ENCODE measurements at places on chromosomes 12 and 14. TPM values are rescaled to one million over a fixed set of nuclear protein-coding genes. Genes with fewer than 3 reads are reported as not detected.

Gene GALNT16
- 2.2 TPM for total RNA-seq

Gene SAMD15
- 1.4 TPM for total RNA-seq

Gene GUCY2C
- not detected for total RNA-seq

Gene LRRIQ1
- total RNA-seq, result 0.92 TPM

DNA sequence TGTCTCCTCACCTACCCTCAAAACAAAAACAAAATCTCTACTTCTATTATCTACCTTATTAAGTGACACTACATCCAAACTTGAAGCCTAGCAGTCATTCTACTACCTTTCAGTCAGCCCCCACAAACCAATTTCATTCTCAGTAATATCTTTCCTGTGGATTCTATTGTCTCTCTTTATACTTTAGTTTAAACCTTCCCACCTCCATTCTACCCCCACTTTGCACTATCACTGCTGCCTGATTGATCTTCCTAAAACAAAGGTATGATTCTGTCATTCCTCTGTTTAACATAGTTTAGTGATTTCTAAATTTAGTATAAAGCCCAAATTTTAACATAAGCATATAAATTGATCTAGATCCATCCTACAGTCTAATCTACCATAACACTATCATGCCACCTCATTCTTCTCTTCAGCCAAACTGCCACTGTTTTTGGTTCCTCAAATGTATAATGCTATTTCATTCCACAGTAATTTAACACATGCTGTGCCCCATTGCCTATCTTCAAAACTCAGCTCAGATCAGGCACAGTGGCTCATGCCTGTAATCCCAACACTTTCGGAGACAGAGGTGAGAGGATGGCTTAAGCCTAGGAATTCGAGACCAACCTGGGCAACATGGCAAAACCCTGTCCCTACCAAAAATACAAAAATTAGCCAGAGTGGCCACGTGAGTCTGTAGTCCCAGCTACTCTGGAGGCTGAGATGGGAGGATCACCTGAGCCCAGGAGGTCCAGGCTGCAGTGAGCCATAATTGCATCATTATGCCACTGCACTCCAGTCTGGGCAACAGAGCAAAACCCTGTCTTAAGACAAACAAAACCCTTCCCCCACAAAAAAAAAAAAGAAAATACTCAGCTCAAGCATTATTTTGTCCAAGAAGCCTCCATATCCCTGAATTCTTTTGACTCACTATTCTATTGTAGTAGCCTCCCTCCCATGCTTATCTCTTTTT lies 3.1 kb upstream of the STRN3 start:
- no peak for DNase-seq

GRCh38 chr12:95487024-95487423 lies 13.1 kb downstream of the METAP2 start:
- DNase-seq, result no peak

DNA sequence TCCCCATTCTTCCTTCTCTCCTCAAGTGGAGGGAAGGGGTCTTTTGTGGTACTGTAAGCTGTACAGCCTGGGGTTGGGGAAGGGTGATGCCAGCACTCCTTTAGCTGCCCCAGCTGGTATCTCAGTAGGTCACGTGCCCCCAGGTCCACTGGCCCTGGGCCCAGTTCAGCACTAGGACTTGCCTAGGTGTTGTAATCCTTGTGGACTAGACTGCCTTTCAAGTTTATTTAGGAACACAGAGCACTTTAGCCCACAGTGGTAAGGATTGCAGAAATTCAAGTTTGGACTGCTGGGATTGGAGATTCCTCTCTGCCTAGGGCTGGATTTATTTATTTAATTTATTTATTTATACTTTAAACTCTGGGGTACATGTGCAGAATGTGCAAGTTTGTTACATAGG lies 569.6 kb downstream of the AACS start:
- DNase-seq, result peak; percentile 61

DNA sequence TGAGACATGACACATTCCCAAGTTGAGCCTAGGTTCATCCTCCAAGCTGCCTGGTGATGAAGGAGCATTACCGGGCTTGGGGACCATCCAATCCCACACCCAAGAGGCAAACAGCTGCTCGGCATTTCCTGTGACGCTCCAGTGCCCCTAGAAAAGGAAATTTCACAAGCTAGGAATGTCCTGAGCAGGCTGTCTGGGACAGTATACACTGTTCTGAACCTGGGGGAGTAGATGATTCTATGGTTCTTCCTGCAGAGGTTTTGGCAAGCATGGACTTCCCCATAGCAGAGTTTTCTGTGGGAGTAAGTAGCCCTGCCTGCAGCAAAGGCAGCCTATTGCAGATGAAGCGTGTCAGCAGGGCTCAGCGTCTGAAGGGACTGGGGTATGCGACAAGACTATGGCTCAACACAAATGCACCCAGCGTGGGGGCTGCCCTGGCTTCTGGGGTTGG lies 47.4 kb upstream of the SRSF5 start:
- no peak for DNase-seq

Gene CPNE6
- total RNA-seq, result not detected

GRCh38 chr14:24673534-24674203 lies 39.7 kb upstream of the GZMB start:
- peak; percentile 29 for DNase-seq

DNA sequence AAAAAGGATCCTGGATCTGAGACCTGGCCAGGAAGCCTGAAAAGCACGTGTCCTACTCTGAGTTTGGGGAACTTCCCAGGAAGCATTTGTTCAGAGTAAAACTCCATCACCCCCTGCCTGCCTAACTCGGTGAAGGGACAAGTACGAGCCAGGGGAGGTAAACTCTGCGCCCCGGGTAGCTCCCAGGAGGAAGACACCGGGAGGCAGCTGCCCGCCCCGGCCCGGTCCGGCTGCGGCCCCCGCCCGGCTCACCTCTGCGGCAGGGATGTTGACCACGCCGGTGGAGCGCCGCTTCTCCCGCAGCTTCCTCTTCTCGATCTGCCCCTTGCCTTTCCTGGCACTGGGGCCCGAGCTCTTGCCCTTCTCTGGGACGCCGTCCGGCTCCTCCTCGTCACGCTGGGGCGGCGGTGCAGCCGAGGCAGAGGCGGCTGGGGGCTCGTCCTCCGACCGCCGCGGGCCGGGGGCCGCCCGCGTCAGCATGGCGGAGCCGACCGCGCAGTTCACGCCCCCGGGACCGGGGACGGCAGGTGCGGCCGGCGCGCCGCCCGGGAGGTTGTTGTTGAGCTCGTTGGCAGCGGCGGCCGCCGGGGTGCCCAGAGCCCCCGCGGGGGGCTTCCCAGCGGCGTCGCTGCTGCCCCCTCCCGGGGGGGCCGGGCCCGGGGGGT lies 1.2 kb downstream of the PAWR start:
- DNase-seq, result peak; percentile 49

Gene COPS7A
- 32.9 TPM for total RNA-seq

Gene ACOT6
- total RNA-seq, result not detected

DNA sequence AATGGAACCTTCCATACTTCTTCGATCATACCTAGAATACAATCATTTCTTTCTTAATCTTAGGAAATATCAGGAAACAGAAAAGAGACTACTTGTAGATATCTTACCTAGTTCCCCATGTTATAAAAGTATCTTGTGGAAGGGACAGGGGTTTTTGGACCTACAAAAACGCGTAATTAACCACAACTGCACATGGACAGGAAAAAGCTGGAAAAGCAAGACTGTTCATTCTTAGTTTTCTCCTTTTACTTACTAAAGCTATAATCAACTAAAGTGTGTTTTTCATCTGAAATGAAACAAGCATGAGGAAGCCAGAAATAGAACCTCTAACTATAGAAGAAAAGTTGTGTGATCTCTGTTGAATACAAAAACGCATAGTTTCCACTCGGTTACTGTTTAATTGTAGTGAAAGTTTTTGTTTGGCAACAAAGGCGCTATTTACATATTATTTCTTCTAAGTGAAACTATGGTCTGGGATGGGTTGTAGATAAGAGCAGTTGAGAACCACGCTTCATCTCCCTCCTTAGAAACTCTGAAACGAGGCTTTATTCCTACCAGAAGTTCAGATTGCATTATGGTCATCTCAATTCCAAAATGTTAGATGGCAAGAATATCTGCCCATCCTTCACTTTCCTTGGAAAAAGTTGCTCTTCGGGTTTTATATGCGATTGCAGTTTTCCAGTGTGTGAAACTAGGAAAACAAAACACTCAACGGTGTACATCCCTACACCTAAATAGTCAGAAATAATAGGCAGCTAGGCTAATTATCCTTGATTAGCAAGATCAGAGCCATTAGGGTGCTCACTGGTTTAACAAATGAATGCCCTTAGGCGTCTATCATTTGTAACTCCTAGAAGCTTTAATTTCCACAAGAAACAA lies 1.1 kb downstream of the BCAT1 start:
- peak; percentile 16 for DNase-seq

GRCh38 chr12:8077207-8077606 lies 4.9 kb upstream of the NECAP1 start:
- no peak for DNase-seq

DNA sequence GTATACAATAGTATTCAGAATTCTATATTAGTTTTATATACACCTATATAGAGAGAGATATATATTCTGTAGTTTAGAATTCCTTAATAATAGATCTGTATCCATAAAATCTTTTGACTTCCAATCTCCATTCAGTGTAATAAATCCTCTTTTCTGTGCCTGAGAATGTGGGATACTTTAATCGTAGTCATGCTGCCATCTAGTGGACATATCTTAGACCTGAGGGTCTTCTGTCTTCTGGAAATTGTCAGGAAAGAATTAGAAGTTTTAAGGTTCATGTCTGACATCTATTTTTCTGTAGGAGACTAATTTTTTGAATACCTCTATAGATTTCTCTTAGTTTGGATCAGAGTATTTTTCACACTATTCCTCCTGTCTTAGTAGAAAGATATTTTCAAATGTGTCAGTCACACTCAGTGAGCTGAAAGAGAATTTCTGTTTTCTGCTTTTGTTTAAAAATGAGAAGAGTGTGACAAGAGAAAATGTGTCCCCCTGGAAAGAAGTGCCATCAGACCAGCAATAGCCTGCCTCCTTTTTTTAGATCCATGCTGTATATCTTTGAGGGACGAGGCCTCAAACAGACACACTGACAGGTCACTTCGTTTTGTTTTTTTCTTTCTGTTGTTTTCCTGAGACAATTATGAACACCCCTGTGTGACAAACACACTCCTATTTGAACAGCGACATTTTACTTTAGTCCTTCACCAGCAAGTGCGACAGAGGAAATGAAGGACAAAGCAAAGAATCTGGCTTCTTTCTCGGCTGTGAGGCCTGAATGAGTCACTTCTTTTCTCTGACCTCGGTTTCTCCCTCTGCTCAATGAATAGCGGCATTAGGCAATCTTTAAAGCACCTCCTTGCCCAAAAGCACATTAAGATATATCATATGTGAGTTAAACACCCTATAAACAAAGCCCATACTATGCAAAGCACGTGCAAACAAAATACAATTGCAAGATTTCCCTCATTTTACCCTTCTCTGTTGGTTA lies 96.3 kb downstream of the GALC start:
- peak; percentile 83 for DNase-seq

DNA sequence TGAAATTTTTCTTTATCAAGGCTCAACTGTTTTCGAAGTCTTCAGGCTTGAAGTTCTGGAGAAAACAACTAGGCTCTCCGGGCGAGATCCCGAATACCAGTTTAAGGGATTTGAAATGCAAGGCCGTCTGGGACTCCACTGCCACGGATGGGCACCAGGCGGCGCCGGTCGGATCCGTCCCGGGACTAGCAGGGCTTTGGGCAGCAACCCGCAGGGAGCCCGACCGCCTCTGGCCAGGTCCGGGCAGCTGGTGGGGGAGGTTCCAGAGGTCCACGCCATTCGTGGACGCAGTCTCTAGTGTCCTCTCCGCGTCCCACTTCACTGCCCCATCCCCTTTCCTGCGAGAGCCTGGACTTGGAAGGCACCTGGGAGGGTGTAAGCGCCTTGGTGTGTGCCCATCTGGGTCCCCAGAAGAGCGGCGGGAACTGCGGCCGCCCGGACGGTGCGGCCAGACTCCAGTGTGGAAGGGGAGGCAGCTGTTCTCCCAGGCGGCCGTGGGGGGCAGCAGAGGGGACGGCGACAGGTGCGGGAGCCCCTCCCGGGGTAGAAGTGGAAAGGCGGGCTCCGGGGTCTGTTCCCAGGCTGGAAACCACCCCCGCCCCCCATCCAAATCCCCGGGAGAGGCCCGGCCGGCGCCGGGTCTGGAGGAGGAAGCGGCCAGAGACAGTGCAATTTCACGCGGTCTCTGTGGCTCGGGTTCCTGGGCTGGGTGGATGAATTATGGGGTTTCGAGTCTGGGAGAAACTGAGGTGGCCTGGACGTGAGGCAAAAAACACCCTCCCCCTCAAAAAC lies 838 bp upstream of the ERBB3 start:
- peak; percentile 95 for DNase-seq

DNA sequence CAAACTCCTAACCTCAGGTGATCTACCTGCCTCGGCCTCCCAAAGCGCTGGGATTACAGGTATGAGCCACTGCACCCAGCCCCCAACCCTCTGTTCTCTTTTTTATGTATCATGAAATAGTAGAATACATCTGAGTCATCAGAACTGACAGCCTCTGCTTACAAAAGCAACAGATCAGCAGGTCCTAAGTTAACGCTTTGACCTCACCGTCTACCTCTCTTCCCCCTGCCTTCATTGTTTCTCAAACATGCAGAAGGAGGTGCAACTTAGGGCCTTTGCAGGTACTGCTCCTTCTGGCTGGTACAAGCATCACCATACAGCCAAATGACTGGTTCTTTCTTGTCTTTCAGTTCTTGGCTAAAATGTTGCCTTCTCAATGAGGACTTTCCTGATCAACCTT lies 249.2 kb downstream of the PAWR start:
- DNase-seq, result no peak

Gene LTBP2
- 9.8 TPM for total RNA-seq

Gene FAM222A
- total RNA-seq, result 5.4 TPM

Gene LGR5
- total RNA-seq, result not detected

DNA sequence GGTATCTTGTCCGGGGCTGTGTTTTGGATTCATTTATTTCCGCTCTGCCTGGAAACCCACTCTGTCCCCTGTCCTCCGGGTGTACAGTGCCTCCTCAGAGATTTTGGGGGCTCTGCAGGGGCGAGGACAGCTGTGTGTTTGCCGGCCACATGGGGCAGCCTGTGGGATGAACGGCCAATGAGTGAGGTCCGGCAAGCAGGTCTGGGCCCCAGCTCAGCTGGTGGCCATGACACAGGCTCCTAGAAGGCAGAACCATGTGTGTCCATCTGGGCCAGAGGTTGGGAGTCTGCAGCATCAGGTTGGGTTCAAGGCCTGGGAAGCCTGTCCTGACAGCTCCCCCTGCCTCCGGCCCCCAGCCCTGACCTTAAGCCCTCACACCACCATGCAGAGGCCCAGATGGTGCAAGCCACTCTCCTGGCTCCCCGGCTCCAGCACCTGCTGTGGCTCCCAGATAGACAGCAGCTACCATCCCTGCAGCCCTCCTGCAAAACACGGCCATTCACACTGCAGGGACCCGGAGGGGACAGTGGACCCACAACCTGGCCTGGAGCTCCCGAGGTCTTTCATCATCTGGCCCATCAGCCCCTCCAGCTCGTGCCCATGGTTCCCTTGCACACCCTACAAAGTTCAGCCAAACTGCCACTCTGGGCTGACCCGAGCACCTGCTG lies 220.1 kb upstream of the C14orf180 start:
- no peak for DNase-seq

Gene ZBTB1
- total RNA-seq, result 32.6 TPM

DNA sequence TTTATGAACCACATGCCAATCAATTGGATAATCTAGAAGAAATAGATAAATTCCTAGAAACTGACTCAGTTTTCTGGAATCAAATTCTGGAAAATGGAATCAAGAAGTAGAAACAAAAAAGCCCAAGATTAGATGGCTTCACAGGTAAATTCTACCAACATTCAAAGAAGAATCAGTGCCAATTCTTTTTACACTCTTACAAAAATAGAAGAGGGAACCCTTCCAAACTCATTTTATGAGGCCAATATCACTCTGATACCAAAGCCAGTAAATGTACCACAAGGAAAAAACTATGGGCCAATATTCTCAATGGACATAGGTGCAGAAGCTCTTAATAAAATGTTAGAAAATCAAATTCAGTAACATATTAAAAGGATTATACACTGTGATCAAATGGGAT lies 35.7 kb upstream of the MYRFL start:
- no peak for DNase-seq
